ENCODE measurements at places on chromosomes 5 and 9.

- DNase-seq = no peak
These were observed 4.1 kb downstream of the KIF12 start for GRCh38 chr9:114094971-114095370.

- DNase-seq = no peak
These were observed 8.3 kb downstream of the ATOX1 start for GRCh38 chr5:151750121-151750520.

GRCh38 chr5:151682751-151683331 lies 3.9 kb downstream of the SPARC start:
- no peak for DNase-seq

GRCh38 chr9:122129969-122130368 lies 29.6 kb downstream of the NDUFA8 start:
- no peak for DNase-seq

DNA sequence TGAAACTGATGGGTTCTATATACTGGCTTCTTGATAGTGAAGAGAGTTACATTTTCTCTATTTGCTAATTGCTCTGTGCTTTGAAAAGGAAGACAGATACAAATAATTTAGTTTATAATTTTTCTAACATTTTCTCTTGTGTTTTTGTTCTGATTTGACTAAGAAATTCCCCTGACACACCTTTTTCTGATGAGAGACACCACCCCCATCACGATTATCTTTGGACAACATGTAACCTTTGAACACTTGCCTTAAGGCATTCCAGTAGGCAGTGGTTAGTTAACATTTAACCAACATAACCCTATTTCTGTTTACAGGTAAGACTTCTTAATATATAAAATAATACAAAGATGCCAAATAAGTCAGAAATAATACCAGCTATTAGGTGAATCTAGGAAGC lies 4.1 kb upstream of the PTBP3 start:
- no peak for DNase-seq

- DNase-seq = no peak
These were observed 430 bp upstream of the MSH3 start for GRCh38 chr5:80654054-80654390.

GRCh38 chr5:146675636-146676035 lies 159.6 kb upstream of the GPR151 start:
- DNase-seq = no peak

DNA sequence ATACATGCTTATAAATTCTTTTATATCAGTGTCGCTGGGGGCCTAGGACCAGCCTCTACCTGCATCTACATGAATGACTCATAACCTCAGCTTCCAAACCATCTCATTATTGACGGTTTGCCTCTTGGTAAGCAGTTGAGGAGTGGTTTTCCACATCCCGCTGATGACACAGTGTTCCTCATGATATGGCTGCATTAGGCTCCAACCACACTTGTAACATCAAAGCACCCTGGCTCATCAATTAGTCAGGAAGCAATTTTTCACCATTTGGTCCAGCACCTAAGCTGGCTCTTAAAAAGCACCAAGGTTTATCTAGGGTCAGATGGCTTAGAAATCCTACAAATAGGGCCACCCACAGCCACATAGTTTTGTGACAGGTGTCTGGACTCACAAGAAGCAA lies 402.4 kb downstream of the ARHGEF28 start:
- DNase-seq = no peak

DNA sequence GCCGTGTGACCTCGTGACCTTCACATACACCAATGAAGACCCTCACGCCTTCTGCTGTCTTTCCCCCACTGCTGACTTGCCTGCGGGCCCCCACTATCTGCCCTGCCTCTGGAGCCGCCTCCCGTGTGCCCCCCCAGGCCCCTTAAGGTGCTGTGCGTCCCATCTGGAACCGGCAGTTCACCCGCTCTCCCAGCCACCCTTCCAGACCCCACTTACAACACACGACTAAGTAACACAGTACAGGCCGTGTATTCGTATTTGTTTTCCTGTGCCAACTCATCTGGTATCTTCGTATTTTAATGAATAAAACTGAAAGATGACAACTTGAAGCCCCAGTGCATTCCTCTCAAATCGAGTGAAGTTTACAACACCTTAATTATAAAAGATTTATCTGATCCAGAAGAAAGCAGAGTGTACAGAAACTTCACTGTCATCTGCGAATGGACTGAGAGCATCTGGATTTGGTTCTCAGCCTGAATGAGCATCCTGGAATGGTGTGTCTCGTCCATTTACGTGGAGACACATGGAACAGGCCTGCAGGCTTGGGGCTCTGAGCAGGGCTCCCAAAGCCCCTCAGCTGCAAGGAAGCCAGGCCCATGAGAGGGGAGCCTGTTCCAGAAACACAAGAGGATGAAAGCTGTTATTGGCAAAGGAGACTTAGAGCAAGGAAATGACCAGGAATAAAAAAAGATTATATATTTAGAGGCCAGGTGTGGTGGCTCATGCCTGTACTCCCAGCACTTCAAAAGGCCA lies 21.9 kb upstream of the TERT start:
- peak; percentile 76 for DNase-seq

DNA sequence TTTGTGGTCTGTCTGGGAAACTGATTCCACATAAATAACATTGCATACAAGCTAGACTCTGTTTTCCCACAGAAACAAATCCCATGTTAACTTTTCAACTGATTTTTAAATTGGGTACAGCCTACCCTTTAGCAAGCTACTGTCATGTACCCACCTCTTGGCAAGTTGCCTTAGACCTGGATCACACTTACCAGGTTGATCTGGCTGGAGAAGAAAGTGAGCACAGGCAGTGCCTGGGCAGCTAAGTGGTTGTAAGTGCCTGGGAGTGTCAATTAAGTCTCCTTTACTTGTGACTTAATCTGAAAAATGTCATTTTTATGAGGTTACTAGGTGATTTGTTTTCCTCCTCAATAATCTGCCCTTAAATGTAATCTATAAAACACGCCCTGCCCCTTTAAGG lies 336.4 kb downstream of the ARL15 start:
- no peak for DNase-seq
